ENCODE measurements at places on chromosomes 11 and 22.
A peak's percentile ranks its signal among the peaks of the same experiment; 100 is the strongest.

DNA sequence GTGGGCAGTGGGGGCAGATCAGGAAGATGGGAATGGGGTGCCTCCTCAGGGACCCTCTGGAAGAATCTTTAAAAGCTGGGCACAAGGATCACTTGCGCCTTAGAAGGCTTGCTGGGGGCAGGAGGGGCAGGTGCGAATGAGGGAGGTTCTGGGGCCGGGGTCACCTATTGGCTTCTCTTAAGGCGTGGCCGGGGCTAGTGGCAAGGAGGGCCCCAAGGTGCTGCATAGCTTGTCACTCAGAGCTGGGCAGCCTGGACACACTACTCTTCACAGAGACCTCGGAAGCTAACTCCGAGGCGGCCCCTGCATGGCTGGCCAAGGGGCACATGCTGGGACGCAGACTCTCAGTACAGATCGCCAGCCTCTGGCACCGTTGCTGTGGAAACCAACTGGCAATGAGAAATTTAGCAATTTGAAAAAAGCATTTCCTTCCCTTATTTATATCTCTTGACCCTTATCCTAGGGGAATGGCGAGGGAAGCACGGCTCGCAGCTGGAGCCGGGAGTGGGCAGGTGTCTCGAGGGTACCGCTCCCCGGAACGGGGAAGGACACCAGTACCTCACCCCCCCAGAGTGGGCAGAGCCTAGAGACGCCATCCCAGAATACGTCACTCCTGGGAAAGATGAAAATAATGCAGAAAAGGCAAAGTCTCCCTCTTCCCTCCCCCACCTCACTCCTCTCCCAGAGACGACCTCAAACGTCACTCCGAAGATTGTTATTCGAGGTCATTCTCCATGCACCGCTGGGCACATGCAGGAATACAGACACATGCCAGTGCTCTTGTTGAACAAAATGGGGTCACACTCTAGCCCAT is 188.1 kb downstream of the CTTN start:
- DNase-seq = no peak

DNA sequence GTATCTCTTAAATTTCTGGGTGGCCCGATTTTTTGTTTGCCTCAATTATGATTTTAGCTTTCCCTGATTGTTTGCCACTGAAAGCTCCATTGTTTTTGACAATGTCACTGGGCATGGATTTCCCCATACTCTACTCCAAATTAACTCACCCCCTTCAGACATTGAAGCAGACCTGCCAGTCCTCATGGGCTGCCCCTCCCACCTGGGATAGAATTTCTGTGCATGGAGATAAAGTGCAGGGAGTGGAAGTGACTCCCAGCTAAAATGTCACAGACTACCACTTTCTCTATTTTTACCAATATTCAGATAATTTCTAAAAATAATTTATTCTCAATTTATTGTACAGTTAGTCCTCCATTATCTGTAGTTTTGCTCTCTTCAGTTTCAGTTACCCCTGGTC is 79.1 kb upstream of the CLPB start:
- peak; percentile 36 for DNase-seq

DNA sequence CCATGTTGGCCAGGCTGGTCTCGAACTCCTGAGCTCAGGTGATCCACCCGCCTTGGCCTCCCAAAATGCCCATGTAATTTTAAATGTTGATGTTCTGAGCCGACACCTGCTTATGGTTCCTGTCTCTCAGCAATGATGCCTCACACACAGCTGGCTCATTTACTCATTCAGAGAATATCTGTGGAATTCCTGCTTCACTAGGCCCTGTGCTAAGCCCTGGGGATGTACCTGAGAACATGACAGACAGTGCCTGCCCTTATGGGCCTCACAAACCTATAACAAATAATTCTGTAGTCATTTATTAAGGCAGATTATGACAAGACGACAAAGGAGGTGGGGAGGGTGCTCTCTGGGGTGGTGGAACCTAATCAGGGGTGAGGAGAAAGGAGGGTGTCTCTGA is 93.7 kb downstream of the PRR5L start:
- DNase-seq = no peak

DNA sequence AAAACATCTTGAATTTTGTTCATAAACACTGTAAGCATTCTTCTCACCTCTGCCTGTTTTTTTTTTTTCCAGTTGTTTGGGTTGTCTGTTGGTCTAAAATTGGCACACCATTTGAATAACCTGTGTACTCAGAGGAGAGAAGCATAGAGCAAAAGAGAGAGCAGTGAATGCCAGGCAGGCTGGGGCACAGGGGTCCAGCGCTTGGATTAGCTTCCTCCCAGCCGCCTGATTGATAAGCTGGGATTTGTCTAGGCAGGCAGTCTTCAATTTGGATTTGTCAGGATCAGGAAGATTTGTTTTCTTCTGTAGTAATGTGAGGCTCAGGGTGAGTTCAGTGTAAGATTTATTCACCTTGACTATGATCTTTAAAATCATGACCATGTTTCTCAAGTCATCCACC is 59.0 kb downstream of the ARL14EP start:
- DNase-seq = no peak

DNA sequence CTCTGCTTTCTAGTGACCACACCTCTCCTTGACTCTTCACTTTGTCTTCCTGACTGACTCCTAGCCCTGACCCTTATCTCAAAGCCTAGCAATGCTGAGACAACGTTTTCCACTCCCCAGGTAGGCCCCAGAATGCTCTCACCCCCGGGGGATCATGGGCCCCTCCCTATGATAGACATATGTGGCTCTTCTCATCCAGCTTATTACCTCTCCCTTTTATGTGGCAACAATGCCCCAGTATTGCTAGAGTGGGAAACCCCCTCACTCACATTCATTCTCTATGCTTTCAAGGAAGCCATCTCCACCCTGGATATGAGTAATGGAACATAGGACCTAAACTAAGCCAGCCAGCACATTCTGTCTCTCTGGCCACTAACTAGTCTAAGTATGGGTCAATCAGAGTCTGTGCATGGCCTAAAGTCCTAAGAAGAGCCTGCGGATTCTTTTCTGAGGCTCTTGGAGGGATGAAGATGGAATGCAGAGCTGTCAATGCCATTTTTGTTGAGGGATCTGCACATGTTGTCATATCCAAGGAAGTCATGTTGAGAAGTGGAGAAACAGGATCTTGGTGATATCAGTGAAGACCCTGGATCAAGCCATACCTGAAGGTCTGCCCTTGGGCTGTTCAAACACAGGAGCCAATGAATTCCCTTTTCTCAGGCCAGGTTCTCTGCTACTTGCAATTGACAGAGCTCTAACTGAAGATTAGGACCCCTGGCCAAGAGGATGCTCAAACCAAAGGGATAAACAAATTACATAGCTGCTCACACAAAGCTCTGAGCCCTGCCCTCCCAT is 79.8 kb upstream of the GRK3 start:
- no peak for DNase-seq

DNA sequence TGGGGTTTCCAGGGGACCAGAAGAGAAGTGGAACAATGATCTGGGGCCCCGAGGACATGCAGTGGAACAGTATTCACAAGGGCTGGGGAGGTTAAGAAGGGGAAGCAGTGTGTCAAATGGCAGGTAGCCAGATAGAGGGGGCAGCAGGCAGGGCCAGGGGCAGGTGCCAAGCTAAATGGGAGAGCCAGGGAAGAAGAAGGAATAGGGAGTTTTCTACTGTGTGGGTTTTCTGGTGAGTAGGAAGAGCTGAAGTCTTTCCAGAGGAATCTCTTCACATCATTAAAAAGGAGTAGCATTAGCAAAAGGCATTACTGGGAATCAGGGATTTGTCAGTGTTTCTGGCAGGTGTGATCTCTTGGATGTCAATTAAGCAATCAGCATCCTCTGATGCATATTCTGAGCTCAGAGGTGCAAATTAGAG is 55.8 kb downstream of the IRAG1 start:
- no peak for DNase-seq

- no peak for DNase-seq
Measured at GRCh38 chr11:43979571-43980219, 37.3 kb downstream of the C11orf96 start.

- no peak for DNase-seq
Measured at GRCh38 chr11:70732881-70733196, 334.5 kb downstream of the CTTN start.

DNA sequence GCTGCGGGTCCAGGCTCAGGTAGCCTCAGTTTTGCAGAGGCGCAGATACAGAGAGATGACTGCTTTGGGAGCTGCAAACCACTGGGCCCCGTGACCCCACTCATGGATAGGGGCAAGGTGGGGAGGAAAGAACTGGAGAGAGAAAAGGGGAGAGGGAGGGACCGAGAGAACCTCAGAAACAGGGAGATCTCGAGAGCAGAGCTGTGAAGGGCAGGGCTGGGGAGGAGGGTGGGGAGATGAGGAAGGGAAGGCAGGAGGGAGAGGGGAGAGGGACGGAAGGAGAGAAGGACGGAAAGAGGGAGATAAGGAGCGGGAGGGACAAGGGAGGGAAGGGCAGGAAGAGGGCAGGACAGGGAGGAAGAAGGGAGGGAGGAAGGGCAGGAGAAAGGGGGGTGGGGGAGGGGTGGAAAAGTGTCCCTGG is 46.3 kb downstream of the IGLL1 start:
- no peak for DNase-seq

DNA sequence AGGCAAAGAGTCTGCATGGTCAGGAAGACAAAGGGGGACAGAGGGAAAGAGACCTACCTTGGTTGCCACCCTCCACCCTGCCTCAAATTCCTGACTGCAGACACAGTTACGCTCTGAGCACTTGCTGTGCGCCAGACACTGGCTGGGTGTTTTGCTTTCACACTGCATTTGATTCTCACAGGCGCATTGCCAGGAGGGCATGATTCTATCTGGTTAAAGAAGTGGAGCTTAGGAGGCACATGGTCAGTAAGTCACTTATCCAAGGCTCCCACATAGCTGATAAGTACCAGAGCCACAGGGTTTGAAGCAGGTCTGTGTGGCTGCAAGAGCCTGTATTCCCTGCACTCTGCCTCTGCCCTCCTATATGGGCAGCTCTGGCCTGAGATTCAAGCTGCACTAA is 103.9 kb downstream of the TIMP3 start:
- peak; percentile 90 for DNase-seq

DNA sequence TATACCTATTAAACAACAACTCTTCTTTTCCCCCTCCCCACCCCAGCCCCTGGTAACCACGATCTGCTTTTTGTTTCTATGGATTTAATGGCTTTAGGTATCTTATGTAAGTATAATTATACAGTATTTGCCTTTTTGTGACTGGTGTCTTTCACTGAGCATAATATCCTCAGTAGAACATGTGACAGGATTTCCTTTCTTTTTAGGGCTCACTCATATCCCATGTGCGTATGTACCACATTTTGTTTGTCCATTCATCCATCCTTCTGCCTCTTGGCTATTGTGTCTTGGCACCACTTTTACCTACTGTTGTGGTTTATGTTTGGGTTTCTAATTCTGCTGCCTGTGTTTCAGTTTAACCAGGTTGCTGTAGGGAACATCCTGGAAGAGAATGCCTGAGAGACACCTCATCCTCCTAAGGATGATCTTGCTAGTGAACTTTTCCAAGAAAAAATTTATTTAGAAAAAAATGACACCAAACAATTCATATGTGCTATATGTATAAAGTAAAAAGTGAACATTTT is 77.6 kb upstream of the SESN3 start:
- DNase-seq = no peak

GRCh38 chr11:126601136-126601535 is 245.7 kb downstream of the ST3GAL4 start:
- DNase-seq = no peak

GRCh38 chr11:19703211-19703610 is 9.4 kb upstream of the NAV2 start:
- no peak for DNase-seq

DNA sequence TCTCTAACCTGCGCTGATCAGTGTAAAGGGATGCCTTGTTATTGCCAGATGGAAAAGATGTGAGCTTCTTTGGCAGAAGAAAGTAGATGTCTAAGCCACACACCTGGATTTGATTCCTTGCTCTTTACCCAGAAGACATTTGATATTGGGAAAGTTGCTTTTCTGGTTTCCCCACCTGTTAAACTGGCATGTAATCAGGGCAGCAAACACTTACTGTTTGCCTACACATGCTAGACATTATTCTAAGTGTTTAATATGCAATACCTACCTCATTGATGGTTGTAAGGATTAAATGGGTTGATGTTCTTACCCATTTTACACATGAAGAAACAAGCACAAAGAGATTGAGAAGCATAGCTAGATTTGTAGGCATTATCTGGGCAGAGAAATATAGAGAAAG is 16.6 kb downstream of the ASRGL1 start:
- DNase-seq = no peak

DNA sequence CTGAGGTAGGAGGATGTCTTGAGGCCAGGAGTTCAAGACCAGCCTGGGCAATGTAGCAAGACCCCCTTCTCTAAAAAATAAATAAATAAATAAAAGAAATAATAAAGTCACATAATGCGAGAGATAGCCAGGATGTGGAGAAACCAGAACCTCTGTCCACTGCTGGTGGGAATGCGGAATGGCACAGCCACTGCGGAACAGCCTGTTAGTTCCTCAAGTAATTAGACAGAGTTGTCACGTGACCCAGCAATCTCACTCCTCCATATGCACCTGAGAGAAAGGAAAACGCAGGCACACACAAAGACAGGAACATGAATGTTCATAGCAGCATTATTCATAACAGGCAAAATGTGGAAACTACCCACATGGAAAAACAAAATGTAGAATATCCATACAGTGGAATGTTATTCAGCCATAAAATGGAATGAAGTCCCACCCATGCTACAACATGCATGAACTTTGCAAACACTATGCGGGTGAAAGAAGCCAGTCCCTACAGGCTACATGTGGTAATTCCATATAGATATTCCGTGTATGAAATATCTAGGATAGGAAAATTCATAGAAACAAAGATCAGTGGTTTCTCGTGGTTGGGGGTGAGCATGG is 27.4 kb downstream of the LIF start:
- DNase-seq = no peak

- DNase-seq = peak; percentile 37
Measured at GRCh38 chr11:65639623-65640482, 2.0 kb downstream of the SIPA1 start.

DNA sequence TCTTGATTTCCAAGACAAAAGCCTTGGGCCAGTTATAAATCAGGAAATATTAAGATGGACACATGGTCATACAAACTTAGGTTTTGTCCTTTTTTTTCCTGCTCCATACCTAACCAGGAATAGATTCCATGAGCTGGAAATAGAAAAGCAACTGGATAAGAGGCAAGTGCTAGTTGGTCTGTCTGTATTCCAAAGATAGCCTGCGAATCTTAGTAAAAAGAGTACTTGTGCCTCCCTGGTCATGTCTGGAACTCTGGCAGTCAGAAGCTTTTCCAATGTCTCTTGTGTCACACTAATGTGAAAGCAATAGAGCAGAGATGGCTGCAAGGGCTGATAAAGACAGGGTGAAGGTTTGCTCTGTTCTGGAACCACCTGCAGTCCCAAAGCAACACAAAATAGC is 590.2 kb upstream of the ANO5 start:
- no peak for DNase-seq

All from hematopoietic multipotent progenitor cell treated with erythropoietin and hydrocortisone succinate and interleukin-3 and kit ligand, for 6 days (in vitro differentiated cells).